NCI-H446 (cell line): ENCODE measurements at places on chromosomes 1 and 21.

GRCh38 chr1:148166558-148167492 is 14.7 kb upstream of the NBPF11 start:
- no peak for DNase-seq

GRCh38 chr1:14182856-14183255 is 415.6 kb upstream of the KAZN start:
- no peak for DNase-seq

DNA sequence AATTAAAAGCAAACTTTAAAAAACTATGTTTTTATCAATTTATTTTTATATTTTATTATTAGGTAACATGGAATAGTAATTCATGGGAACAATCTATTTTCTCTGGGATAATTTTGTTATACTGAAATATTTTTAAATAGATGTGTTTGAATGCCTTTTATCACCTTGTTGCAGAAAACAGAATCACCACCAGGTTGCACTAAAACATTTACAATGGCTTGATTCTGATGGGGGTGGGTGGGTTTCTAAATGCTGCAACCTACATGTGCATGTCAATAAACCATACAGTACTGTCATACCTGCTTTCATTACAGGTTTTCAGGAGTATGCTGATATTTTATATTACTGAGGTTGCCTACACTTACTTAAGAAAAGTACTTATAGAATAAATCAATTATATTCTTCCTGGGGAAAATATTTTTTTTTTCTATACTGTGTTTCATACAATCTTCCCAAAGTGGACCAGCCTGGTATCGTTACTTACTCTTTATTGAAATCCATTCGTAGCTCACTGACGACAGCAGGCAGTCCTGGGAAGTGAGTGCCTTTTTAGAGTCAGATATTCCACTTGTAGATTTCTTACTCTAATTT is 132.8 kb downstream of the PTPRC start:
- peak; percentile 77 for DNase-seq

- no peak for DNase-seq
Observed at GRCh38 chr1:69920426-69920825, 285.0 kb downstream of the LRRC40 start.

DNA sequence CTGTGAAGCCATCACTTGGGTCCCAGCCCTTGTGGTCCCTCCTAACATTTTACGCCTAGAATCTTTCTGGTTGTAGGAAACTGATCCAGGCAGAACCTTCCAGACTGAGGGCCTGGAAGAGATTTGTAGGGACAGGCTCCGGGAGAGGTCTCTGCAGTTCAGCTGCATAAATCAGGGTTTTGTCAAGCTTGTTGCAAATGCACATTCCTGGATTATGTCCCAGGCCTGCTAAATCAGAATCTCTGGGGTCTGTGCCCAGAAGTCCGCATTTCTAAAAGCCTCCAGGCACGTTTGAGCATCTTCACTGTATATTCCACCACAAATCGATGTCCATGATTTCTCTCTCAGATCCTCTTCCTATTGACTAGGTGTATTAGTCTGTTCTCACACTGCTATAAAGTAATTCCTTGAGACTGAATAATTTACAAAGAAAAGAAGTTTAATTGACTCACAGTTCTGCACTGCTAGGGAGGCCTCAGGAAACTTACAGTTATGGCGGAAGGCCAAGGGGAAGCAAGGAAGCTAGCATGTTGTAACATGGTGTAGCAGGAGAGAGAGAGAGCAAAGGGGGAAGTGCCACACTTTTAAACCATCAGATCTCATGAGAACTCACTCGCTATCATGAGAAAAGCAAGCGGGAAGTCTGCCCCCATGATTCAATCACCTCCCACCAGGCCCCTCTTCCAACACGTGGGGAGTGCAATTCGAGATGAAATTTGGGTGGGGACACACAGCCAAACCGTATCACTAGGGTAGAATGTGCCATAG is 1.2 kb upstream of the FHAD1 start:
- no peak for DNase-seq

DNA sequence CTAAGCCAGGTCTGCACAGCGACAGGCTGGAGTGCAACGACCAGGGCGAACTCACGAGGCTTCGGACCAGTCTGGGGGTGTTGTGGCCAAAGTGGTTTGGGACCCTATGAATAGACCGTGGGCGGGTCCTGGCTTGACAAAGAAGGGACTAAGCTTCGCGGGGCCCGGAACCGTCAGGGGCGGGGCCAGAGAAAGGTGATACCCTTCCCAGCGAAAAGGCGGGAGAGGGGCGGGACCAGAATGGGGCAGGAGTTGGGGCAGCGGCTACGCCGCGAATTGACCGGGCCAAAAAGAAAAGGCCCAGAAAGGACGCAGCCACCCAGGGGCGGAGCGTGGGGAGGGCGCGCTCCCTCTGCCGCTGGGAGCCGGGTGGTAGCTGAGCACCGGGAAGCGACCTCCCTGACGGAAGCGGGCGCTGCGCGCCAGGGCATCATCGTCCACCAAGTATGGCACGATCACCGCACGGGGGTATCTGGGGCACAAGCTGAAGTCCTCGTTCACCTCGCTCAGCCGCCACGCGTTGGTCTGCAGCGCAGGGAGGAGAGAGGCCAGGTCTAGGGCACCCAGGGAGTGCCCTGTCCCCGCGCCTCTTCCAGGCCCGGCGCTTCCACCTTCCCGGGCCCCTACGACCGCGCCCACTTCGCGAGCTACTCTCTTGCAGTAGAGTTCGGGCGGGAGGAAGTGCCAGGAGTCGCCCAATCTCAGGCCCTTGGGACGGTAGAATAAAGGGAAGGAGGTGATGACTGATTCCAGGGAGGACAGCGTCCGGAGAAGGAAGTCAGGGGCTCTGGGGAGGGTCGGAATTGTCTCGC is 6.7 kb upstream of the FAM167B start:
- no peak for DNase-seq

GRCh38 chr1:51203121-51203873 is 32.8 kb upstream of the RNF11 start:
- DNase-seq: no peak

DNA sequence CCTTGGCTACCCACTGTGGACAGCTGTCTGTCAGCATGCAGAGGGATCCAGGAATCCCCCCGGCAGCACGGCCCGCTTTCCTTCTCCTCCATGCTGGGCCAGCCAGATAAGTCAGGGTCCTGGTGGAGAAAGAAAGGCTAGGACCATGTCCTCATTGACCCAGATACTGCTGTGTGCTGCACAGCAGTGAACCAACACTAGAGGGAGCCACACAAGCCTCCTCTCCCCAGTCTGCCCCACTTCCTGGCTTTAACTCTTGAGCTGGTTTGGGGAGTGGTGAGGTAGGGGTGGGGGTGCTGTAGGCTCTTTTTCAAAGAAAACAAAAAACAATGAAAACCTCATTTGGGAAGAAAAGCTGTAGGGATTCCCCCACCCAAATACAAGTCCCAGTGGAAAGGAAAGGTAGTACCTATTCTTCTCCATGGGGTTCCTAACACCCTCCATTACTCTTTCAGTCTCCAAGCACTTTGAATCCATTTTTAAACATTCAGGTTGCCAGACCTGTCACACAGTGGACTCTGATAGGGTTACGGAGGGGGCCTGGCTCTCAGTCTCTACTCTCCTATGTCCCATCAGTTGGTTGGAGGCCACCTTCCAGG is 84.9 kb upstream of the CD1D start:
- DNase-seq: no peak

- peak; percentile 30 for DNase-seq
Observed at GRCh38 chr1:21655748-21656147, 13.4 kb downstream of the RAP1GAP start.
